ENCODE measurements at places on chromosomes 7 and 10. TPM values are rescaled to one million over a fixed set of nuclear protein-coding genes. Genes with fewer than 3 reads are reported as not detected.

TSPAN12 gene
- total RNA-seq, result 35.9 TPM

H2BK1 gene
- total RNA-seq, result not detected

WEE2 gene
- total RNA-seq, result 0.78 TPM

TLL2 gene
- not detected for total RNA-seq

DNA sequence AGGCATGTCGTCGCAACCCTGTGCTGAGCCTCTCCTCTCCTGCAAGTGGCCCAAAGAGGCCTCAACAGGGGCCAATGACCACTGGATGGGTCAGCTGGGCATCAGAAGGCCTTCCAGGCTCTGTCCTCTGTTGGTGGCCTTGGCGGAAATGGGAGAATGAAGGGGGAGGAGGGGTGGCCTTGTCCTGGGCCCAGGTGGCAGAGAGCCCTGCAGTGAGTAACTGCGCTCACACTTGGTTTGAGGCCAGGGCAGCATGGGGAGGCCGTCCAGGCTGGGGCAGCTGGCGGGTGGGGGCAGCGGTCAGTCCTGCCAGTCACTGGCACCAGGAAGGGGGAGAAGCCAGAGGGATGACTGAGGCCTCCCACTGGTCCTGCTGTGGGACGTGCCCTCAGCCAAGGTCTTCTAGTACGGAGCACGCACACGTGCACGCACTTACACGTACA lies 59.8 kb downstream of the LHPP start:
- DNase-seq, result no peak
- no peak overlapping the region for H3K4me3 ChIP-seq
- no peak overlapping the region for H3K27ac ChIP-seq
- no peaks in the 10 kb centered on the region for H3K27me3 ChIP-seq
- H3K4me1 ChIP-seq, result peaks cover 18% of the 10 kb centered on the region
- no peaks in the 10 kb centered on the region for H3K36me3 ChIP-seq

DNA sequence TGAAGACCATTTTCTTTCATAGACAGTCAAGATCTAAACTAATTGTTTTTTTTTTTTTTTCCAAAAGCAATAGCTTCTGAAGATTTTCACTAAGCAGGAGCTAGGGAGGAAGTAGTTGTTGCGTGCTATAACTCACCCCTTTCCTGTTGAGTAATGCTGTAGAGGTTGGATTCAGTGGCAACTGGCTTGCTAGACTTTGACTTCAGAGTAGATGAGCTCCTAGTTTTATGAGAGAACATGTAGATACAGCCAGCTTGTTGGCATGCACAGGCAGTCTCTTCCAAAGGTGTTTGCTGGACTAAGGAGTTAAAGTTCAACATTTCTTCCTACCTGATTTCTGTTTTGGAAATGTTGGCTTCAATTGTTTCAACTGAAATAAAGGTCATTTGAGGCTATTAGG lies 66.2 kb upstream of the MXI1 start:
- no peak for DNase-seq
- H3K27me3 ChIP-seq, result no peaks in the 10 kb centered on the region
- H3K4me1 ChIP-seq, result peaks cover 24% of the 10 kb centered on the region
- no peak overlapping the region for H3K27ac ChIP-seq

- no peak overlapping the region for H3K27ac ChIP-seq
- no peak for DNase-seq
- no peaks in the 10 kb centered on the region for H3K4me1 ChIP-seq
- no peaks in the 10 kb centered on the region for H3K27me3 ChIP-seq
- H3K4me3 ChIP-seq, result no peak overlapping the region
- no peaks in the 10 kb centered on the region for H3K36me3 ChIP-seq
Measured at GRCh38 chr7:114128880-114129279, 210.1 kb upstream of the PPP1R3A start.

- no peaks in the 10 kb centered on the region for H3K36me3 ChIP-seq
- no peak overlapping the region for H3K4me3 ChIP-seq
- no peak overlapping the region for H3K27ac ChIP-seq
- H3K4me1 ChIP-seq, result no peaks in the 10 kb centered on the region
- H3K27me3 ChIP-seq, result no peaks in the 10 kb centered on the region
Measured at GRCh38 chr7:125436220-125436619, 506.6 kb upstream of the POT1 start.

- H3K4me1 ChIP-seq, result no peaks in the 10 kb centered on the region
- no peak overlapping the region for H3K4me3 ChIP-seq
- no peak for DNase-seq
- H3K27me3 ChIP-seq, result no peaks in the 10 kb centered on the region
- H3K36me3 ChIP-seq, result no peaks in the 10 kb centered on the region
Measured at GRCh38 chr7:93165447-93165846, 17.3 kb upstream of the SAMD9L start.

GRCh38 chr7:124652237-124652636 lies 113.4 kb downstream of the GPR37 start:
- H3K27ac ChIP-seq, result no peak overlapping the region
- no peak overlapping the region for H3K4me3 ChIP-seq
- no peaks in the 10 kb centered on the region for H3K4me1 ChIP-seq
- H3K27me3 ChIP-seq, result no peaks in the 10 kb centered on the region
- no peak for DNase-seq
- H3K36me3 ChIP-seq, result no peaks in the 10 kb centered on the region

GRCh38 chr10:56895306-56895705 lies 534.2 kb upstream of the ZWINT start:
- no peaks in the 10 kb centered on the region for H3K27me3 ChIP-seq
- no peaks in the 10 kb centered on the region for H3K4me1 ChIP-seq
- no peaks in the 10 kb centered on the region for H3K36me3 ChIP-seq
- H3K4me3 ChIP-seq, result no peak overlapping the region
- no peak overlapping the region for H3K27ac ChIP-seq

DNA sequence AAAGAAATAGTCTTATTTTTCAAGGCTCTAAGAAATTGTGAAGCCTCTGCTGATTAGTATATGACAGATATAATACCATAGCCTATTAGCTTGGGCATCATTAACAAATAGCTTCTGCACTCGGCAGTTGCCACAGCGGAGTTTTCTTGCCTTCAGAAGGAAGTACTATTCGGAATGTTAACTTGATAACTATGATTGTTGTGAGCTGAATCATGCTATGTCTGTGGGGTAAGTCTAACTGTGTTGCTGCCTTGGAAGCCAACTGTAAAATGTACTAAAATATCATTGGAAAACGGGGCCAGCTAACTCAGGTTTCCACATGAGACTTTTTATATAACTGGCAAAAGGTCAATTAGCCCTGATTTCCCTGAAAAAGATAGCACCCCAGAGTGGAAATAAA lies 93.2 kb downstream of the TWIST1 start:
- no peak overlapping the region for H3K27ac ChIP-seq
- no peak for DNase-seq
- no peak overlapping the region for H3K4me3 ChIP-seq

DNA sequence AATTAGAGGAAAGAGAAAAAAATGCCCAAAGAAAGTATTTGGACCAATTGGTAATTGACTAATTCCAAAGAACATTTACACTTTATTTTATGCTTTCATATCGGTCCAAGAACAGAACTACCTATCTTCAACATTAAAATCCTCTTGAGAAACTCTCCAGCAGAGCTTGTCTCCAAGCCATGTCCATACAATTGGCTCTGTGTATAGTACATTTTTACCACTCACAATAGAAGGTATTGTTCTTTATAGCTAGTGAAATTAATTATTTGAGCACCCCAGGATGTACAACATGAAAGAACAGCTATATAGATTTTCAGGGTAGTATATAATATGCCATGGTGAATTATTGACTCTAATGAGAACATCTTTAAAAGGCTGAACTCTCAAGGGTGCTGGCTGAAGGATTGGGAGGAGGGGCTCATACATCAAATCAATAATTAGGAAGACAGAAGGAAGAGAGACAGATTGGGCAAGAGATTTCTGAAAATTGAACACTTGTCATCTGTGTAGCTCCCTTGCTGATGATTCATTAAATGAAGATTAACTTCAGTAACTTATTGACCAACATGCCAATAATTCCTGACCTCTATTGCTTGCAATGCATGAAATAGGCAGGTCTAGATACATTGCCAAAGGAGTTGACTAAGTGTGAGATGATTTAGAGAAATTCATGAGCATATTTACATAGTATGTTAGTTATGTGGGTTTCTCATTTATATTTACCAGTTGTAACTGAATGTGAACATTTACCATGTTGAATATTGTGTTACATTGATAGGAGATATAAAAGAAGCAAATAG lies 249.7 kb downstream of the MTERF1 start:
- H3K27me3 ChIP-seq, result no peaks in the 10 kb centered on the region
- H3K27ac ChIP-seq, result no peak overlapping the region
- H3K4me3 ChIP-seq, result no peak overlapping the region
- no peaks in the 10 kb centered on the region for H3K36me3 ChIP-seq
- DNase-seq, result no peak

- no peak overlapping the region for H3K27ac ChIP-seq
- H3K27me3 ChIP-seq, result no peaks in the 10 kb centered on the region
- no peak overlapping the region for H3K4me3 ChIP-seq
- peaks cover 10% of the 10 kb centered on the region for H3K4me1 ChIP-seq
- H3K36me3 ChIP-seq, result no peaks in the 10 kb centered on the region
Measured at GRCh38 chr7:105650382-105650970, 69.2 kb upstream of the EFCAB10 start.

- no peaks in the 10 kb centered on the region for H3K27me3 ChIP-seq
- H3K4me3 ChIP-seq, result no peak overlapping the region
- H3K36me3 ChIP-seq, result no peaks in the 10 kb centered on the region
Measured at GRCh38 chr10:132507956-132508490, 29.6 kb upstream of the INPP5A start.

DNA sequence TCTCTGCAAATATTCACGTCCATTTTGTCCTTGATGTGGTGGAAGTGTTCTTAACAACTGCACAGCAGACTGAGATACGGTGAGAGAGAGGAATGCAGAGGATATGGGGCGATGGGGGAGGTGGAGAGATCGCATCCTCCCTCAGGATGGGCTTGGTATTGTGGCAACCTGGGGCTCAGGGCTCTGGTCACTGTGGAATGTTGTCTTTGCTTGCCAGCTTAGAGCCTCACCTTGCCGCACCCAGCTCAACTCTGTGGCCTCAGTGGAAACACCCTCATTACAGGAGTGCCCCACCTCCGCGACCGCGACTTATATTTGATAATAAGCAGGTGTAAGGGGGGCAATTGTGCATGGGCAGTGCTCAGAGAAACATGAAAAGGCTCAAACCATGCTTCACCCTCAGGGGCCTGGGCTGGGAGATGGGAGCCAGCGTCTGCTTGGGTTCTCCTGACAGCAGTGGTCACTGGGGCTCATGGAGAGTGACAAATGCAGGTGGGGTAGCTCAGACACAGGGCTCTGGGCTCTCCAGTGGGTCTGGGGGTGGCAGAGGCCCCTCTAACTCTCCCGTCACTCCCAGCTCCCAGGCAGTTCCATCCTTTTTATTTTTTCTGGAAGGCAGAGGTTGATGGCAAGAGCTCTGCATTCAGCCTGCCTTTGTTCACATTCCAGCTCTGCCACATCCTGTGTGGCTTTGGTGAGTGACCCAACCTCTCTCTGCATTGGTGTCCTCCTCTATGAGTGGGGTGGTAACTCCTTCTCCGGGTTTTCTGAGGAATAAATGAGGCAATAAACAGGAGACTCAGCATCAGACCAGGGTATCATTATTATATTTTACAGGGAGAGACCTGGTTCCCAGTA lies 43.1 kb upstream of the EMX2 start:
- H3K4me3 ChIP-seq, result no peak overlapping the region
- DNase-seq, result no peak
- no peaks in the 10 kb centered on the region for H3K36me3 ChIP-seq
- H3K4me1 ChIP-seq, result no peaks in the 10 kb centered on the region

DNA sequence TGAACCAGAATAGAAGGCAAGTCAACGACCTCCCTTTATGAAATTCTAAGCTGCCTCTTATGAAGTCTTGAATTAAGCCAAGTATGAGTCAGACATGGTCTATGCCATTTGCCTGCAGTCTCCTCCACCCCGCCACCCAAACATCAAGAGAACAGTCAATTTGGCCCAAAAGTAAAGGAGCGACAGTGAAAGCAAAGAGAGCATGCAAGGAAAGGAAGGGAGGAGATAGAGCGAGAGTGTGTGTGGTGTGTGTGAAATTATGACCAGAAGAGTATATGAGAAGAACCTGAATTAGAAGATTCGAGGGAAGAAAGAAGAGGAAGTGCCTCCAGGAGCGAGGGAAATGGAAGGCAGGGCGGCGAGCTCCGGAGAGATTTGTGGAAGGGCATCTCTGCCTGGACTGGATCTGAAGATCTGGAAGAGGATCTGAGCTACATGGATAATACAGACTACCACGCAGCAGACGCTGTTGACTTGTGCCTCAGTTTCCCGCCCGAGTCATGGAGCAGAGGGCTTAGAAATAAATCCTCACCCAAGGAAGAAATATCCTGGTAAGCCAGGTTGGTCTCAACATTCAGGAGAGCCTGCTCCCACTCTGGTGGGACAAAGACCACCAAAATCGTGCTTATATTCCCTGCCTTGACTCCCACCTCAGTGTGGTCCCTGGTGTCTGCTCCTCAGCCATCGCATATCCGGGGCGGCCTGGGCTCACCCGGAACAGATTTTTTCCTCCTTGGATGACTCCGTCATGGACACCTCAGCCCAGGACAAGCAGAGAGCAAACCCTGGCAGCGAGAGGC lies 459 bp downstream of the ZDHHC6 start:
- H3K4me1 ChIP-seq, result peaks cover 24% of the 10 kb centered on the region
- H3K36me3 ChIP-seq, result no peaks in the 10 kb centered on the region

GRCh38 chr10:70740406-70741288 lies 44.5 kb downstream of the TBATA start:
- H3K4me3 ChIP-seq, result no peak overlapping the region
- no peak for DNase-seq
- no peaks in the 10 kb centered on the region for H3K27me3 ChIP-seq
- peaks cover 22% of the 10 kb centered on the region for H3K4me1 ChIP-seq
- no peak overlapping the region for H3K27ac ChIP-seq
- no peaks in the 10 kb centered on the region for H3K36me3 ChIP-seq
